Activated T-cell treated with anti-CD3 and anti-CD28 coated beads, Interleukin-2, amount 50 U/mL, for 72 hours (primary cell): ENCODE measurements at places on chromosomes 1 and 21.
A peak's percentile ranks its signal among the peaks of the same experiment; 100 is the strongest.

GRCh38 chr21:46151989-46152926 lies 3.1 kb downstream of the FTCD start:
- no peak for DNase-seq

DNA sequence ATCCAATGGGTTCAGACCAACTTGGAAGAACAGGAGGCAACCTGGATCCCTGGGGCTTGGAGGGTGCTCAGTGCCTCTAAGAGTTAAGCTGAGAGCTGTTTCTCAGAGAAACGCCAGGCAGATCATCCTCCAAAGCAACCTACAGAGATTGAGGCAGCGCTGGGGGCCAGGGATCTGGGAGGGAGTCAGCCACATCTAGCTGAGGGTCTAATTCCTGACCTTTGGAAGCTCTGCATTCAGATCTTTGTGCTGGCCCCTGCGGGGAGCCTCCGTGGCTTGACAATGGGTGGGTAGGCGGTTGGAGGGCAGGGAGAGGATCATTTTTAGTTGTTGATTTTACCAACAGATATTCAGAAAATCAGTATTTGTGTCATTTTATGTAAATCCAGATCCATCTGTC lies 79.3 kb downstream of the DDX20 start:
- DNase-seq, result no peak

DNA sequence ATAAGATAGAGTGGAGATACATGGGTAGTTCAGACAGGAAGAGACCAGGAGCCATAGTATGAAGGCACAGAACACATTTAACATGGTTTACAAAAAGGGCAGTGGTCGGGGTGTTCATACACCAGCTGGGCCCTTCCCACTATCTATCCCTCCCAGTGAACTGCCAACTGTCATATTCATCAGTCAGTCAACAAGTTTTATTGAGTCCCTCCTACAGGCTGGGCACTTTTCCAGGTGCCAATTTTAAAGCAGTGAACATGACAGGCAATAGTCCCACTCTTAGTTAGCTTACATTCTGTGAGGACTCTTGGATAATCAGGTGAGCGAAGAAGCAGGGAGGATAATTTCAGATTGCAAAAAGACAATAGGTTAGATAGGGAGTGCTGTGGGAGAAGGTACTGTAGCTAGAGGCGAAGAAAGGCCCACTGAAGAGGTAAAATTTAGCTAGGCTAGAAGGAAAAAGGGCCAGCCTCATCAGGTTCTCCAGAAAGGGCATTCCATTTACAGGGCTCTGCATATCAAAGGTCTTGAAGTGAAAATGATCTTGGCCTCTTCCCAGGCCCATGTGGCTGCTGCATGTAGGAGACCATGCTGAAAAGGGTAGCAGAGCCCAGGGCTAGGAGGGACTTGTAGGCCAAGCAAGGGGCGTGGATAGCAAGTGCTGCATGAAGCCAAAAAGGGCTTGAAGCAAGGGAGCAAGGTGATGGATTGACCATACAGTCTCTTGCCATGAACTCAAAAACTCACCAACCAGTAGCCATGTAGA lies 274.7 kb upstream of the SNX7 start:
- no peak for DNase-seq

- no peak for DNase-seq
These were observed 11.4 kb downstream of the AGMAT start for GRCh38 chr1:15573477-15573876.

GRCh38 chr1:63917571-63918417 lies 144.0 kb downstream of the ROR1 start:
- peak; percentile 29 for DNase-seq

DNA sequence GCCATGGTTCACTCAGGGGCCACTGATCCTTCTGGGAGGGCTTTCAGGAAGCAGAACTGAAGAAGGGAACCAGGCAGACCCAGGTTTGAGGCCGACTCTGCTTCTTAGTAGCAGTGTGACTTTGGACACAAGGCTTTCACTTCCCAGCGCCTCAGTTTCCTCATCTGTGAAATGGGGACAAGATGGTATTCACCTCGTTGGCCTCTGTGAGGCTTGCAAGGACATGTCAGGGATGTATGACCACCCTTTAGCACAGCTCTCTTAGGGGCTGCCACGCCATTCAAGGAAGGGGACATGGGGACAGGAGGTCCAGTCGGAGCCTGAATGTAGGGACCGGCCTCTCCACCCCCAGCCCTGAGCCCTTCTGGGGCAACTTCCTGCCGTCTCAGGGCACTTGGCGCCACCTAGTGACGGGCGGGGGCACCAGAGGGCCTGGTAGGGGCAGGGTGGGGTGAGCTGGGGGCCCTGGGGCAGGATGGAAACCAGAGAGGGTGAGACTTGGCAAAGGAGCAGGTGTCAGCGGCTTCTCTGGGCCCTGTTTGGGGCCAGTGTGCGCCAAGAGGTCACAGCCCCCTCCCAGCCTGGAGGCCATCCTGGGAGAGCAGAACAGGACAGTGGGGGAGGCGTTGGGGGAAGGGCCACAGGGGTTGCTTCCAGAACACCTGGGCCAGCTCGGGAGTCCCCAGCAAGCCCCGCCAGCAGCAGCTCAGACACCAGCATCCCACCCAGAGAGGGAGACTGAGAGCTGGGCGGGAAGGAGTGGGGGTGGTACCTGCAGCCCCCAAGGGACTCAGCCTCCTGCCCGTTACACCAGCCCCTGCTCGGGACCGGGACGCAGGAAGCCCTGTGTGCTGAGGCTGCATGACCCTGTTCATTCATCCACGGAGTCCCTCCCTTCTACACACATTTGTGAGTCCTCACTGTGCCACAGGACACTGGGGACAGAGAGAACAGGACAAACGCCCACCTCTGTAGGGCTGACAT lies 102.5 kb upstream of the TARDBP start:
- DNase-seq, result peak; percentile 83

- DNase-seq, result no peak
These were observed 175.9 kb downstream of the IFI44 start for GRCh38 chr1:78825561-78825960.

DNA sequence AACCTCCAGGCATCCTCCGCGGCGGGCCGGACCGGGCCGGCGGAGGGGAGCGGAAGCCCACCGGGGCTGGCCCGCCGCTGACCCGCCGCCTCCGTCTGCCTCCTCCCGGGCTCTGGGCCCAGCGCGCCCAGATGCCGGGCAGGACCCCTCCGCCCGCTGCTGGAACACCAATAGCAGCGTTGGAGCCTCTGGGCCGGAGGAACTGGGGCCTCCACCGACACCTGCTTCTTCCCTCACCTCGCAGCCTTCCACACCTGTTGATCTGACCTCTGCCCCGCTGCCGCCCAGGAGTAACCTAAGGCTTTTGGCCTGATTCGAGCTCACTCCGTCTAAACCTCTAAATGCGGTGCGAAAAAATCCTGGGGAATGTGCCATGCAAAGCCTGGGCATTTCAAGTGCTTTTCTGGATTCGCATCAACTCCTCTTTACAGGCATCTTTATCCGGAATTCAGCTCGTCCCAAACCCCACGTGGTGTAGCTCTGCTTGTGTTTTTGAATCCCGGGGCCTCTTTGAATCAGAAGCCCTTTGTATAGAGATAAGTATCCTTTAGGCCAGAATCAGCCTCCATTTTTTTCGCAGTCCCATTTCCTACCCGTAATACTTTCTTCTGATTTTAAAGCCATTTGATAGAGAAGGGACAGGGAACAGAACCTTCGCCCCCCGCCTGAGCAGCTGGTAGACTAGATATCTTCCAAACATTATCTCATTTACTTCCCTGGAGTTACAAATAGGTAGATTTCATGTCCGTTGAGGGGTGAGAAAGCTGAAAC lies 680 bp upstream of the CNN3 start:
- DNase-seq, result no peak

- DNase-seq, result no peak
These were observed 249.3 kb downstream of the ZNF648 start for GRCh38 chr1:181812208-181812607.

DNA sequence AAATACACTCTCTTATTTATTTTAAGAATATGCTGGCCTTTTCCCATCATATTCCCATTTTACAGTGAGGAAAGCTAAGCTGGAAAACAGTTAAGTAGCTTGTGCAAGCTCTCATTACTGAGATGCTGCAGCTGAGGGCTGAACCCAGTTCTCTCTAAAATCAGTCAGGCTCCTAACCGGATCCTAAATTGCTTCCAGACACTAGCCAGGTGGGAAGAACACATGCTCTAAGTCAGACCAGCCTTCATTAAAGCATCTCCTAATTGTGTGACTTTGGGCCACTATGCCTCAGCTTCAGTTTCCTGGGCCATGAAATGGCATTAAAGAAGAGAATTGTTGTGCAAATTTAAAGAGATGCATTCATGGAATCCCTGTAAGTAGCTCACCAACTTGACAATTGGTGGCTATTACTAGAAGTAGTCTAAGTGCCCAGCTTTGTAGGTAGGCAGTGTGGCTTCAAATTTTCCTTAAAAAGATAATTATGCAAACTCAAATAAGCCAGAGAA lies 228.4 kb downstream of the DAB1 start:
- no peak for DNase-seq

DNA sequence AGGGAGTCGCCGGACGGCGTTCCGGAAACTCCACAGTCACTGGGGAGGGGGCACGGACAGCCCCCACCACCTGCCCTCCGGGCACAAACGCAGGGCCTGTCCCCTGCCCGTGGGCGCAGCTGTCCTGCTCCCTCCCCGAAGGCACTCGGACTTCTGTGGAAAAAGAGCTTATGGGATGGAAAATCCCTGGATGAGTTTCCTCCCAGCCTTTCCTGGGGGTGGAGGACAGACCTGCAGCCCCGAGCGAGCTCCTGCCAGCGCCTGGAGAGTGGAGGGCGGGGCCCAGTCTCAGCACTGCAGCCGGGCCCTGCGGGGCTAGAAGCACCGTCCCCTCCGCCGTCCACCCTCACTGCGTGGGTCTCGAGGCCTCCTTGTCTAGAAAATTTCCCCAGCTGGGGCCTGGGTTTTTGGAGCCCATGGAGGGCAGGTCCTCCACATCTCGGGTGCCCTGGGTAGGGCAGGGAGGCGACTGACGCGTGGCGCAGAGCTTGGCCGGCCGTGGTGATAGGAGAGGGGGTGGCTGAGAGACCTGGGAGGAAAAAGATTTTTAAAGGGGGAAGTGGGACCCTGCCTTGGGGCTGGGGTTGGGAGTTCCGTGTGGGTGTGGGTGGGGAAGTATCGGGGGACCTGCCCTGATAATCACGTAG lies 6.4 kb upstream of the COL6A1 start:
- DNase-seq, result no peak

DNA sequence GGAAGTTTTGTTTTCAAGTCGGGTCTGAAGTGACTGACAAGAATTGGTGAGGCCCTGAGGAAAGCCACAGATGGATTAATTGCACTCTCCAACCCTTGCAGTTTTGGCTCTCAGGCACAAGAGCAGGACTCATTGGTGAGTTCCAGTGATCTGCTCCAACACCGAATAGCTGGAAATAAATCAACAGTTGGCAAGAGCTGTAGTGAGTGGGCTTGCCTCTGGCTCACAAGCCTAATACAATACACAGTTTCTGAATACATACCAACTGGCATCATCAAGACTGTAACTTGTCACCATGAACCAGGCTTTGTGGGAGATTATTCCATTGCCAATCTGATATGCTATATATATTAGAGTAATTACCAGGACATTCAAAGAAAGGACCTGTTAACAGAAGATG lies 131.6 kb downstream of the GRIK1 start:
- DNase-seq, result no peak

DNA sequence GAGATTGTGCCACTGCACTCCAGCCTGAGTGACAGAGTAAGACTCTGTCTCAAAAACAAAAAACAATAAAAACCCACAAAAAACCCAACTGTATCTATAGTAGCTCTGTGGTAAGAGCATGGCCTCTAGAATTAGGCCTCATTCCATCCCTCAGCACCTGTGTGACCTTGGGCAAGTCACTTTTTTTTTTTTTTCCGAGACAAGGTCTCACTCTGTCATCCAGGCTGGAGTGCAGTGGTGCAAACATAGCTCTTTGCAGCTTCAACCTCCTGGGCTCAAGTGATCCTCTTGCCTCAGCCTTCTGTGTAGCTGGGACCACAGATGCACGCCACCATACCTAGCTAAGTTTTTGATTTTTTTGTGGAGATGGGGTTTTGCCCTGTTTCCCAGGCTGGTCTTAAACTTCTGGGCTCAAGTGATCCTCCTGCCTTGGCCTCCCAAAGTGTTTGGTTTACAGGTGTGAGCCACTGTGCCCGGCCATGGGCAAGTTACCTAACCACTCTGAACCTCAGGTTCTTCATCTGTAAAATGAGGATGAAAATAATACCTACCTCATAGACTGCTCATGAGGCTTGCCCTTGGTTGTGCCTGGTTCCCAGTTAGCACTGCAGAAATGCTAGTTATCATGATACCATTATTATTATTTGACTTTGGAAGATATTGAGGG lies 15.3 kb upstream of the MYOM3 start:
- DNase-seq, result no peak

- DNase-seq, result no peak
These were observed 83.6 kb downstream of the CLIC4 start for GRCh38 chr1:24828887-24829192.

DNA sequence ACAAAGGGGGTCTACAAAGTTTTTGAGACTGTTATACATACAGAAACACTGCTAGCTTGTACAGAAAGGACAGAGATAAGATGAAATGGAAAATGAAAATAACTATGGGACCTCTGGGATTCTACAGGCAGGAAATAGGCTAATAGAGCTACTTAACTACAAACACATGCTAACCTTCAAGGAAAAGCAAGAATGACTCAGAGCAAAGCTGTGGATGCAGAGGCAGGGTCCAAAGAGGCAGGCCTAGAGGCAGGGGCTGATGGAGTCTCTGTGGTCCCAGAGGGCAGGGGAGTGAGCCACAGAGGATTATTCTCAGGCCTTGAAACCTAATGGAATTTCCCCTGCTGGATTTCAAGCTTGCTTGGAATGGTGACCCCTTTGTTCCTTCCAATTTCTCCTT lies 18.7 kb upstream of the GOLT1A start:
- no peak for DNase-seq

DNA sequence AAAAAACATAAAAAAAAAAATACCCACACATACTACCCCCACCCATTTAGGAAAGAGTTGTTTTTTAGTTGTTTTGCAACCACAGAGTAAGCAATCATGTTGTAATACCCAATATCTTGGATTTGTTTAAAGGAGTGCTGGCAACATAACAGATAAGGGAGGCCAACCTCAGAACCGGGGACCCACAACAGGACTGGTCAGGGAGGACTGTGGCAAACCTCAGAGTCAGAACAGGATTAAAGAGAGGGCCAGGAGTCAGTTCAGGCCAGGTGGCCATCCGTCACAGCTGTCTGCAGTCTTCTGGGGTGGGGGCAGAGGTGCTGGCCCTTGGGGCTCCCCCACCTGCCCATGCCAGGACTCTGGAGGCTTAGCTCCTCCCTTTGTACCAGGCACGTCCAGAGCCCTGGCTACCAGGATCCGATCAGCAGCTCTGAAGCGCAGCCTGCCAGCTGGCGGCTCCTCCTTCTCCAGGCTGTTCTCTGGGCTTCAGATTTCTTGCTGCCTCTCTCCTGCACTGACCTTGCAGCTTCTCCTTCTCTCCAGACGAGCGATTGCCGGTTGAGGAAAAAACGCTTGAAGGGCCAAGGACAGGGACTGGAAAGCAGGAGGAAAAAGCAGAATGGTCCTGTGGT lies 7.9 kb downstream of the H6PD start:
- no peak for DNase-seq

- DNase-seq, result no peak
These were observed 18.9 kb upstream of the FAM131C start for GRCh38 chr1:16092097-16092922.
